BJ (cell line): ENCODE measurements at places on chromosomes 4 and X. TPM values are rescaled to one million over a fixed set of nuclear protein-coding genes. Genes with fewer than 3 reads are reported as not detected.
A peak's percentile ranks its signal among the peaks of the same experiment; 100 is the strongest.

Gene RNF175
- 0.06 TPM in 1 of 2 replicates, not detected in the other for polyA plus RNA-seq

Gene NAA11
- polyA plus RNA-seq, result not detected in 2 replicates

Gene HELT
- polyA plus RNA-seq, result not detected in 2 replicates

Gene GATA1
- polyA plus RNA-seq, result not detected in 2 replicates

Gene CENPVL2
- not detected in 2 replicates for polyA plus RNA-seq

Gene DGKK
- polyA plus RNA-seq, result not detected in 2 replicates

Gene RAB28
- 9.6 and 17.0 TPM in 2 replicates for polyA plus RNA-seq

Gene FGF16
- not detected in 2 replicates for polyA plus RNA-seq

Gene ESX1
- not detected in 2 replicates for polyA plus RNA-seq

Gene OTC
- not detected in 2 replicates for polyA plus RNA-seq

Gene MAPK10
- 0.86 and 1.4 TPM in 2 replicates for polyA plus RNA-seq

Gene CXCR3
- not detected in 2 replicates for polyA plus RNA-seq

- DNase-seq, result no peak
Measured at GRCh38 chr4:164716901-164717300, 37.0 kb upstream of the SMIM31 start.

DNA sequence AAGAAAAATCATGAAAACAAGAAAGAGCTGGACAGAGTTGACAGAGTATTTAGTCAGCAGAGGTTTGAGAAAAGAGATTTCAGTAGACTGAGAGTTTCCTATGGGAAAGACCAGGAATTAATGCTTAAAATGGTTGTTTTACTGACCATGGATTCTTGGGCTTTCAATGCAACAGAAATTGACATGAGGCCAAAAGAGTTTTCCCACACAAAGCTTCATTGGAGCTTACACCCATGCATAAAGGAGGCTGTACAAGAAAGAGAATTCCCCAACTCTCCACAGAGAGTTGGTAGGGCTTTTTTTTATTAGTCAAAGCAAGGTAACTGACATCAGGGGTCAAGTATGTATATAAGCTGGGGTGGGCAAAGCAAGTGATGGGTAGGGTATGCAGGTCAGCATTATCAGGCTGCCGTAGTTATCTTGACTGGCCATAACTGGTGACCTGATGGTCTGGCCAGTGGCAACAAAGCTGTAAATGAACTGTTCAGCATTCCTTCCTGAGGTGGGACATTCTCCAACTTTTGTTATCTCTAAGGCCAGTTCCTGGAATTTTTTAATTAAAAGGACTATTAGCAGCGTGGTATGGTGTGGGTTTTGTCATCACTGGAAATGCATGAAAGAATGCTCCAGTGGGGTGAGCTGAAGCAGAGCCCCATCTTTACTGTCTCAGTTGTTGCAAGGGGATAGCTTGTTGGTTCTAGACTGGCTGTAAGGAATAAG is 117.0 kb downstream of the ADAM29 start:
- DNase-seq, result no peak

- DNase-seq, result no peak
Measured at GRCh38 chr4:99219479-99219878, 433 bp upstream of the ADH6 start.

DNA sequence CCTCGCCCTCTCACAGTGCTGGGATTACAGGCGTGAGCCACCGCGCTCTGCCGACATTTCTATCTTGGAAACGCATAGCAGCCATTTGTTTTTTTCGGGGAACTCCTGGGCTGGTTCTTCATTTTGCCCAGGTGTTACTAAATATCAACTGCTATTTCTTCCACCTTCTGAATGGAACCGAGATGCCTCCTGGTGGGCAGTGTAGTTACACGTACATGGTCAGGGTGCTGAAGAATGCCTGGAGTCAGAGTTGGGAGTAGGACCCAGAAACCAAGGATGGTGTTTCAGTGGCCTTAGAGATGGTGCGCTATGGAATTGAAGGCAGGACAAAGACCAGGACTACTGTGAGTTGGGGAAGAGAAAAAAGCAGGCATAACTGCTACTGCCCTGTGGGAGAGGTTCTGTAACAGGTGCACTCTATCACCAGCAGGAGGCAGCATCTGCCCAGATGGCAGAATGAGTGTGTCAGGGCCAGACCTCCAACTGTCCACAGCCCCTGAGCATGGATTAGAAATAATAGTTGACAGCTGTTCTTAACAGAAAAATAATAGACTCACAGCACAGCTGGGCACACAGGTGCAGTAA is 81.7 kb downstream of the ZC4H2 start:
- DNase-seq, result no peak

- DNase-seq, result no peak
Measured at GRCh38 chrX:1213971-1214370, 1.5 kb upstream of the CRLF2 start.

GRCh38 chr4:139954512-139954911 is 199.5 kb downstream of the MAML3 start:
- DNase-seq, result no peak

DNA sequence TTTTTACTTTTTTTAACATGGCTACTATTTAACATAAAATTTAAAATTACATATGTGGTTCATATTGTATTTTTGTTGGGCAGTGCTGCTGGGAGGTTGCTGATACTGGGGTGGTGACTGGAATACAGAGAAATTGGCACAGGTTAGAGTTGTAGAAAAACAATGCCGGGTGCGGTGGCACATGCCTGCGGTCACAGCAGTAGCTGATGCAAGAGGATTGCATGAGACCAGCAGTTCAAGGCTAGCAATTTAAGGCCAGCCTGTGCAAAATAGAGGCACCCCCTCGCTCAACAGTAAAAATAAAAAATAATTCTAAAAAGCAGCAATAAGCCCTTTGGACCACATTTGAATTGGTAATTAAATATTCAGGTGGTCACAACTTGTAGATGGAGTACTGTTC is 11.8 kb upstream of the CPE start:
- DNase-seq, result no peak

- no peak for DNase-seq
Measured at GRCh38 chr4:149409555-149409962, 406.1 kb downstream of the IQCM start.

- DNase-seq, result no peak
Measured at GRCh38 chrX:23888887-23889501, 18.7 kb downstream of the APOO start.

DNA sequence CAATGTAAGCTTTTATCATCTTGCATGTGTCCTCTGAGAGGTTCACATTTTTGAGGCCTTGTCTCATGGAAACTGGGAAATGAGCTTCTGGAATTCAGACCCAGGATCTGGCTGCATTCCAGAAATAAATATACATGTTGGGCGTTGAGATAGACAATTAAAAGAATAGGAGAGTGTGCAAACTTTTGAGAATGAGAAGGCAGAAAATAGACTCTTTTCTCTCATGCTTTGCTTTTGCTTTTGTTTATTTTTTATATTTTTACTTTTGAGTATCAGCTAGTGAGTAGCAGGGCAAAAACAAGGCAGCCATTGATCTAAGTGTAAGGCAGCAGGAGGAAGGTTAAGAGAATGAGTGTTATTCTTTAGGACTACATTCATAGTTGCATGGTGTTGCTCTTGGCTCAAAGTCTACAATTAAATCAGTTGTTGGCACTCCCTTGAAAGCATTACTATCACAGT is 12.4 kb downstream of the SHROOM3 start:
- DNase-seq, result no peak

- DNase-seq, result no peak
Measured at GRCh38 chr4:42101446-42101975, 50.9 kb downstream of the BEND4 start.

- no peak for DNase-seq
Measured at GRCh38 chr4:60757986-60758680, 442.0 kb upstream of the ADGRL3 start.

GRCh38 chrX:40189637-40190036 is 91.9 kb upstream of the BCOR start:
- no peak for DNase-seq

DNA sequence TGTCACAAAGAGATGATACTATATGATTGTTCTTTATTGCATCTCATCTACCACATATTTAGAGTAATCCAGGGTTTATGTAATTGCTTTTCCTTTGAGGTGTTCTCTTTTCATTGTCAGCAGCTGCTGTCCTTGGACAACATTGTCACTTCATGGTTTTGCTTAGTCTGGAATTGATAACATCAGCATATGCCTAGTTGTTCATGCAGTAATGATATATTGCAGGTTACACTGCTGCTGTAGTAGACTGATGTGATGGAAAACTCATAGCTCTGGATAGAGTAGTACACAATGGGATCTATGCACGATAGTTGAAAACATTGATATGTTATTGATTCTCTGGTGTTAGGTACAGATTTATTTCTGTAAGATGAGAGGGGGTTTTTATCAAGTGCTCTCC is 13.7 kb downstream of the NEIL3 start:
- DNase-seq, result no peak

GRCh38 chr4:2534904-2535375 is 1.5 kb upstream of the FAM193A start:
- no peak for DNase-seq

DNA sequence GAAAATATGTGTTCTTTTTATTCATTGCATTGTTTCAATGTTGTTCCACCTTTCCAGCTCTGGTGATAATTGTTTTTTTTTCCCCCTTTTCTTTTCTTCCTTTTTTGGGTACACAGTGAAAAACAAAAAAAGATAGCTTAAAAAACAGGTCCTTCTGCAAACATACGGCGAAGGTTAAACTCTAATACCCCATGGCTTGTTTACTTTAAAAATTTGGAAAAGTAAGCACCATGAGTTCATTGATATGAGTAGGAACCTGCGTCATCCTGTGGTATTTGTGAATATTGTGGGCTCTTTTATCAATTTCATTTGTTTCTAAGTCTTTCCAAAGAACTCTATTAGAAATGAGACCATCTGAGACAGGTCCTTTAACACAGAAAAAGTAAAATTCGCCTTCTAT is 123.5 kb downstream of the CHRNA9 start:
- no peak for DNase-seq

DNA sequence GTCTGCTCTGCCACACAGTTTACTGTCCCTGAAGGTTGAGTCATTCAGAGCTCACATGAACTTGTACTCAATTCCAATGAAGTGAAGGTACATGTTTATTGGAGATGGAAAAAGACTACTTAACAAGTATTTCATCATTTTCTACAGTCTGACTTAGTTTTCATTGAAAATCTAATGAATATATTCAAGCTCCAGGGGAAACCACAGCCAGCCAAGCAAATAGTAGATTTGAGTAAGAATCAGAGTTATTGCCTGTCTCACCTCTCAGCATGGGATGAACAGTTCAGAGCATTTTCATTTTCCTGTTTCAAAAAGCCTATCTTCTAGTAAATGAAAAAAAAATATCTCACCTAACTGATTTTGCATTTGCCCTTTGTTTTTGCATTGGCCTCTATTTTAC is 1249.4 kb upstream of the DIAPH2 start:
- no peak for DNase-seq

GRCh38 chrX:11908371-11908770 is 150.3 kb downstream of the MSL3 start:
- DNase-seq, result no peak

- no peak for DNase-seq
Measured at GRCh38 chrX:11423362-11423818, 130.2 kb downstream of the AMELX start.

DNA sequence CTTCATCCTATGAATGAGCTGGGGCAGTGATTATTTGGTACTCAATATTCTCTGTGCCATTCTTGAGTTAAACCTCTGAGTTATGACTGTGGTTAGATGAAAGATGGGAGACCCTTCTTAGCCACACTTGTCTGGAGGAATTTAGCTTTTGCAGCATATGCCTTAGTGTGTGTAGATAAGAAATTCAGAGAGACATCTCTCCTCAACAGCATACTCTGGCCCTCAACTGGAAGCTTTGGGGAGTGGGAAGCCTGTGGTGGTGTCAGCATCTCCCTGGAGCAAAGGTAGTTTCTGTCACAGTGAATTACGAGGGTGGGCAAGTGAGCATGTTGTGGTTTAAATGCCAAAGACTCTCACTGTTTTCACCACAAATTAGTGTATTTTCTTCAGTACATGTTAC is 58.7 kb downstream of the UGT2A3 start:
- no peak for DNase-seq

- DNase-seq, result peak; percentile 69
Measured at GRCh38 chrX:109840585-109840984, 107.5 kb upstream of the ACSL4 start.

- no peak for DNase-seq
Measured at GRCh38 chrX:41677183-41678060, 11.4 kb upstream of the GPR34 start.
